Colonic mucosa (tissue), 4 donors: ENCODE measurements at places on chromosomes 11 and 22. TPM values are rescaled to one million over a fixed set of nuclear protein-coding genes. Genes with fewer than 3 reads are reported as not detected.

B3GAT3 gene
- 37.7 TPM for total RNA-seq

PATZ1 gene
- 17.9 TPM for total RNA-seq

POU2F3 gene
- total RNA-seq, result 0.77 TPM

VPREB1 gene
- total RNA-seq, result not detected

ZNF70 gene
- total RNA-seq, result 3.5 TPM

TSPO gene
- total RNA-seq, result 266 TPM

RAC2 gene
- total RNA-seq, result 27.6 TPM

CABP4 gene
- 0.53 TPM for total RNA-seq

SLC17A6 gene
- total RNA-seq, result not detected

OVOL1 gene
- total RNA-seq, result 32.9 TPM

SLC22A12 gene
- total RNA-seq, result not detected

SLC1A2 gene
- total RNA-seq, result 0.13 TPM

OR51E1 gene
- 1.0 TPM for total RNA-seq

OR2D2 gene
- not detected for total RNA-seq

GAL3ST1 gene
- total RNA-seq, result 18.8 TPM

SYT7 gene
- 28.4 TPM for total RNA-seq
